ENCODE measurements at places on chromosomes 7 and 10.

DNA sequence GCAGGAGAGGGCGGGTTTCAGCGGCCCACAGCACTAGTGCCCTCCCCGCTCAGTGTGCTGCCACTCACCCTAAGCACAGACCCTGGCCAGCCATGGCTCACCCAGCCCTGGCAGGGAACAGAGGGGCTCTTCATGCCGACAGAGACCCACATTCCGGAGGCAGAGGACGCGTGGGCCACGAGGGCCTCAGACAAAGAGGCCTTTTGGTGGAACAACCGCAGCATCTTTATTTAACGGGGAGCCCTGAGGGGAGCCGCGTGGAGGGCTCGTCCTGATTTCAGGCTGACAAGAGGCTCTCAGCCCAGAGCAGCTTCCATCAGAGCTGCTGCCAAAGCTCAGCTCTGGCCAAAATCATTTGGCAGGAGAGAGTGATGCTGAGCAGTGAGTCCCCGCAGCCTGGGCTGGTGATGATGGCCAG, 127.8 kb downstream of the SH3PXD2A start:
- DNase-seq: no peak

- no peak for DNase-seq
These were observed 590.9 kb upstream of the ANKRD30A start for GRCh38 chr10:36534471-36535002.

DNA sequence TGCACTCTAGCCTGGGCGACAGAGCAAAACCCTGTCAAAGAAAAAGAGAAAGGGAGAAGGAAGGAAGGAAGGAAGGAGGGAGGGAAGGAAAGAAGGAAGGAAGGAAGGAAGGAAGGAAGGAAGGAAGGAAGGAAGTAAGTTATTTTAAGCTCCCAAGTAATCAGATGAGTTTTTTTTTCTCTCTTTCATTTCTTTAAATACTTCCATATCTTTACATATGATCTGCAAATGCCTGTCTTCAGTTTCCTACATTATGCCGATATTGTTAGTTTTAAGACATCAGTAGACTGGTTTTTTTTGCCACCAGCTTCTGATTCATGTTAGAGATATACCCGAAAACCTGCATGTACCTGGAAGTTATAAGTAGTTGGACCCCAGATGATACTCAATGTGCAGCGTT, 172.6 kb upstream of the FZD1 start:
- no peak for DNase-seq

DNA sequence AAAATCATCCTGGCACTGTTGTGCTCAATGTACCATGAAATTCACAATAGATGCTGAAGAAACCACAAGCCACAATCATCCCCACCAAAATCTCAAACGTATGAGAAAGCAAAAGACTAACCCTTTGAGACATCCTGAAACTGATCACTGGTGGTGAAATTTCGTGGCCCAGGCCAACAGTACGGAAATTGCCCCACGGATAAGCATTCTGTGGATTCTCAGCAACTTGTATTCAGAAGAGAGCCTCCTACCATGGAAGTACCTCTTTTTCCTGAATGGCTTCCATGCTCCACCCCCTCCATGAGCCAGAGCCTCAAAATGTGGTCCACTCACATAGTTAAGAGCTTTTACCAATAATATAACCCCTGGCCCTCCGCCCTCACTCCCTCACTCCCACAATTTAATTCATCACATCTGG, 163.9 kb upstream of the AUTS2 start:
- DNase-seq: no peak

DNA sequence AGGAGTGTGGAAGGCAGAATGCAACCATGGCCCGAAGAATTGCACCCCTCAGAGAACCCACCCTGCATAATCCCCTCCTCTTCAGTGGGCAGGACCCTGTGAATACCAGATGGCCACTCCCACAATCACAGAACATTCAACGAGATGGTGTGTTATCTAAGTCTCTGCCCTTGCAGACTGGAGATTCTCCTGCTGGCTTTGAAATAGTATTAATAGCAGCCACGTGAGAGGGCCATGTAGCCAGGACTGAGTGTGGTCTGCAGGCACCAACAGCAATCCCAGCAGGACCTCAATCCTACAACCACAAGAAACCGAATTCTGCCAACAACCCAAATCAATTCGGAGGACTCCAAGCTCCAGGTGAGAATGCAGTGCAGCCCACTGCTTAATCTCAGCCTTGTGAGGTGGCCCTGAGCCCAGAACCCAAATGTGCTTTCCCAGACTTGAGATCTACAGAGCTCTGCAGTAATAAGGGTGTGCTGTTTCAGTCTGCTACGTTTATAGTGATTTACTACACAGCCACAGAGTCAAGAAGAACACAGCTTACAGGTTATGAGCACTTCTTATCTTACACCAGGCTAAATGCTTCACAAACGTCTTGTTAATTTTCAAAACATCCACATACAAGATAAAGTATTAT, 72.1 kb downstream of the VOPP1 start:
- no peak for DNase-seq

- no peak for DNase-seq
These were observed 30.4 kb downstream of the MYPN start for GRCh38 chr10:68139448-68140272.

DNA sequence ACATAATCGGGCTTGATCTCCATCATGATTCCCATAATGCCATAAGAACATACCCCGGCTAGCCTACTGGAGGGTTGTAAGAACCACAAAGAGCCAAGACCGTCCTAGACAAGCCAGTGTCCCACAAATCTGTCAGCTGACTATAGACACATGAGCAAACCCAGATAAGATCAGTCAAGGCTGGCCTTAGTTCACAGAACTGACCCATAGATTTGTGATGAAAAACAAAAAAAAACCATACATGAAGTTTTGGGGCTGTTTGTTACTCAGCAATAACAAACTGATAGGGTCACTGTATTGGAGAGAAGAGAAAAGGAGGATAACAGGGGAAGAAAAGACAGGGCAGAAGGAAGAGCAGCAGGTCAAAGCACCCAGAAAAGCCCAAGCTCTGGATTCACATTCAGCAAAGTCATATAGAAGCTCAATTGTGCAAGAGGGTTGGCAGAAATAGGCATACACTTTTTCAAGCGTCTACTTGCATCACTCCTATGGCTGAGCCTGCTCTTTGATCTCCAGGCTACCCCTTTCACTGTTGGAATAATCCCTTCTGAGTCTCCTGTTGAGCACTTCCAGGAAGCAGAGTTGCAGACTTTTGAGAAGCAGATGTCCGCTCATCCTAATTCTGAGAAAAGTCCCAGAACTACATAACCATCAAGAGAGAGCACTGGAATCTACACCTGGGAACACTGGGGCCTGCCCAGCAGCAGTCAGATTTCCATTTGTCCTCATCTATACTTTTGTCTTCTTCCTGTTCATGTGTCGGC, 122.0 kb upstream of the HABP2 start:
- DNase-seq: no peak

- no peak for DNase-seq
These were observed 36.2 kb upstream of the FOXL3 start for GRCh38 chr7:253581-254336.

- DNase-seq: no peak
These were observed 30.7 kb upstream of the HYCC1 start for GRCh38 chr7:23044581-23044980.

GRCh38 chr10:26455567-26456315, 17.6 kb downstream of the APBB1IP start:
- no peak for DNase-seq

DNA sequence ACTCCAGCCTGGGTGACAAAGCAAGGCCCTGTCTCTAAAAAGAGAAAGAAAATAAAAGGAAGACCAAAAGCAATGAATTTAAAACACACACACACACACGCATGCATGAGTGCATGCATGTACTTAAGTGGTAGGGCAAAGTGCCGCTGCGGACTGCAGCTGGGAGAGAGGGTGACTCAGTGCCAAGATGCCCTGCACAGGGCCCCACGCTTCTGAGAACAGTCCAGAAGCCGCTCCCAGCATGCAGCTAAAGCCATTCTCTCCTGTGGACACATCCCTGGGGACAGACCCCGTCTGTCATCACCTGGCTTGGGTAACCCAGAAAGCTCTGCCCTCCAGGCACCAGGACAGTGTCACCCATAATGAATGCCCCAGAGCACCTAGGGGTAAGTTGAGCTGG, 61.0 kb upstream of the MYL10 start:
- no peak for DNase-seq

DNA sequence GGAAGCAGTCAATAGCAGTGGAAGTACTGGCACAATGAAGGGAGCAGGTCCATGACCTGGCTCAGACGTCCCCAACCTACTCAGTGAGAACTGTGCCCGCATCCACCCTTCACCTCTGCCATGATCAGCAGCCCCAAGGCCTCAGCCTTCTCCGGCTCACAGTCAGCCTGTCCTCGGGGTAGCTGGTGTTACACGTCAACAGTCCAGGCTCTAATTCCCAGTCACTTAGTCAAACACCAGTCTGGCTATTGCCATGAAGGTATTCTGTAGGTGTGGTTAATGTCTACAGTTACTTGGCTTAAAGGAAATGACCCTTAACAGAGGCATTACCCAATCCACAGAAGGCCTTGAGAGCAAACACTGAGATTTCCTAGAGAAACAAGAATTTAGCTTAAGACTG, 49.1 kb downstream of the GRB10 start:
- no peak for DNase-seq

DNA sequence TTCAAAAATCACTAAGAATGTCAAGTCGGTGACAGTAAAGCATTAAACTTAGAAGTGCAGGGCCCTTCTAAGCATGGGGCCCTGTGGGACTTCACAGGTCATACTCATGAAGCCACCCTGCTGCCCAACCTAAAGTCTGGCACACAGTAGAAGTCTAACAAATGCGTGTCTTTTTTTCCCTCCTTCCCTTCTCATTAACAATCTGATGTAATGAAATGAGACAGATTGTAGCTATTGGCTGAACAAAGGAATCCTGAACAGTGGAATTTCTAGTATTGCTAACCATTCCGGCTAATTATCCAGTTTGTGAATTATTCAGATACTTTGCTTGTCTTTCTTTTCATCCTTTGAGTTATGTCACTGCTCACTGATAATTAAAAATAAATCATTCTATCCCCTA, 369.9 kb downstream of the WDR11 start:
- DNase-seq: no peak

- no peak for DNase-seq
These were observed 153.2 kb downstream of the MAD1L1 start for GRCh38 chr7:2079332-2080059.

DNA sequence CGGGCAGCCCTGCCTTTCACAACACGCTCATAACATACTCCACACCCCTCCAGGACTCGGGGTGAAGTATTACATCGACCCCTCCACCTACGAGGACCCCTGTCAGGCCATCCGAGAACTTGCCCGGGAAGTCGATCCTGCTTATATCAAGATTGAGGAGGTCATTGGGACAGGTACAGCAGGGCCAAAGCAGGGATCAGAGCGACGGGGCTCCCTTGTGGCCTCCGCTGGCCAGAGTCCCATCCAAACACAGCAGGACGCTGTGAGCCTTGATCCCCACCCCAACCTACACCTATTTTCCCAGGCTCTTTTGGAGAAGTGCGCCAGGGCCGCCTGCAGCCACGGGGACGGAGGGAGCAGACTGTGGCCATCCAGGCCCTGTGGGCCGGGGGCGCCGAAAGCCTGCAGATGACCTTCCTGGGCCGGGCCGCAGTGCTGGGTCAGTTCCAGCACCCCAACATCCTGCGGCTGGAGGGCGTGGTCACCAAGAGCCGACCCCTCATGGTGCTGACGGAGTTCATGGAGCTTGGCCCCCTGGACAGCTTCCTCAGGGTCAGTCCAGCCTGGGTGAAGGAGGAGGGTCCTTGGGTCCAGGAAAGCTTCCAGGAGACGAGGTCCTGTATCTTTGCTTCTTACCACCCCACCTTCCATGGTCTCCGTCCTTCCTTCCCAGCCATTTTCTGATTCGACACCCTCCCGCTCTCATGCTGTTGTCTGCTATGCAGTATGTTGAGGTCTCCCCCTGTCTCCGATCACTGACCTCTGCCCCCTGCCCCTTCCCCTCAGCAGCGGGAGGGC, 13.5 kb downstream of the EPHB6 start:
- DNase-seq: no peak

GRCh38 chr10:115049960-115050359, 43.2 kb upstream of the ATRNL1 start:
- DNase-seq: no peak

DNA sequence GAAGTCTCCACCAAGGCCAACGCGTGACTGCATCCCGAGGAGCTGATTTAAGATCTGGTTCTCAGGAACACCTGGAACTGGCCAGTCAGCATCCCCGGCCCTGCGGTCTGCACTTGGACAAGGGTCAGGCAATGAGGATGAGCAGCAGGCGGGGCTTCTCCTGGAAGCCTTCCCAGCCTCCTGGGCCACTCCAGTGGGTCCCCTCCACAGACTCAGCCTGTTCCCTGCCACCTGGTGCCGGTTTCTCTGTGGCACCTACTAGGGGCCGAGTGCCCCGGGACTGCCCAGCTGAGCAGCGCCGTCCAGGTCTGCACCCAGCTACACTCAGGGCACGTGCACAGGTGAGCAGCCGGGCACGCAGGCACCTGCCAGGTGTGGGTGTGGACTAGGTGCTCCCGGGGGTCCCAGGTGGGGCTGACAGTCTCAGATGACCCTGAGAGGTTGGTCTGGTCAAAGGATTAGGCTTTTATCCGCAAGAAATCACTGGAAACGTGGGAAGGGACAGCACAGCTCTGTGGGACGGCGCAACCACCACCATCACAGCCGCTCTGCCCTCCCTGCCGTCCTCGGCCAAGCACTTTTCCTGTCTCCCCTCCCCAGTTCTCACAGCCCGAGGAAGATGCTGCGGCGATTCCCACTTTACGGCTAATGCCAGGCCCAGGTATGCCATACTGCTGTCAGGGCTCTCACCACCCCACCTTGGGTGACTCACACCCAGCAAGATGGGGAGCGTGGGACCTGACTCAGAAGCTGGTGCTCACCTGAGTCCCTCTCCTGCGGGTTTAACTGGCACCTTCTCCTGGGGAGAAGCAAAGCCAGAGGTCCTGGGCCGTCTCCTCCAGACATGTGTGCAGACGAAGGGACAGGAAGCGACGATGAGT, 166.0 kb downstream of the RNF216 start:
- DNase-seq: no peak

GRCh38 chr10:60023155-60023877, 117.0 kb upstream of the CCDC6 start:
- DNase-seq: no peak

DNA sequence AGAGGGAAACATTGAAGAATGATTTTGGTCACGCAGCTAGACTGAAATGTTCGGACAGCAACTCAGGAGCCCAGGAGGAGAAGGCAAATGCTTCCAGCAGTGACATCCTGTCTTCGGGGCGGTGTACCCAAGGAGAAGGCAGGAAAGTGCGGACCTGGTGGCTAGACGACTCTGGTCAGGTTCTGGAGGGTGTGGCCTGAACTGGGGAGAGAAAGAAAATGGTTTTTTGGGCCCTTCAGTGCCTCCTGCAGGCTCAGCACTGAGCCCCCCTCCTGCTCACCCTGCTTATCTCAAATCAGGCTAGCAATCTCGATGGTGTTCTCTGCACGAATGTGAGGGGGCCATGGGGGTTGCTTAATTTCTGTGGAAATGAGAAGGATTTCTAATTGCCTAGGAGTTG, 26.7 kb upstream of the TARP start:
- DNase-seq: no peak

GRCh38 chr7:96773483-96773882, 63.8 kb upstream of the SEM1 start:
- no peak for DNase-seq

GRCh38 chr10:26368463-26368862, 69.7 kb upstream of the APBB1IP start:
- DNase-seq: no peak

GRCh38 chr7:143181349-143181748, 1.9 kb upstream of the TAS2R39 start:
- no peak for DNase-seq
